ENCODE measurements at places on chromosomes 6 and 20.
A peak's percentile ranks its signal among the peaks of the same experiment; 100 is the strongest.

- DNase-seq, result no peak
Observed at GRCh38 chr6:112218563-112218962, 35.8 kb downstream of the LAMA4 start.

DNA sequence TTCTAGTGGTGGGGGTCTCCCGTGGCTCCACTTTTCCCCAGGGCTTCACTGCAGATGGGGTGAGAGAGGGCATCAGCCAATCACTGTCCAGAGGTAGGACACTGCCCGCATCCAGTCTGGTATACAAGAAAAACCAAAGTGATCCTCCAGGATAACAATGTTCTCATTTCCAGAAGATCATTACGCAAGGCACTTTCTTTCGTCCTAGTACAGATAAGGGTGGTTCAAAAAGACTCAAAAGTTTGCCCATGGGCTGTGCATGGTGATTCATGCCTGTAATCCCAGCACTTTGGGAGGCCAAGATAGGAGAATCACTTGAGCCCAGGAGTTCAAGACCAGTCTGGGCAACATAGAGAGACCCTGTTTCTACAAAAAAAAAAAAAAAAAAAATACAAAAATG is 16.4 kb downstream of the GMDS start:
- no peak for DNase-seq

- DNase-seq, result peak; percentile 91
Observed at GRCh38 chr6:34986845-34987246, 97.8 kb downstream of the ANKS1A start.

GRCh38 chr6:158149641-158150040 is 18.4 kb downstream of the SERAC1 start:
- DNase-seq, result peak; percentile 11

GRCh38 chr6:97361286-97361685 is 78.3 kb upstream of the MMS22L start:
- no peak for DNase-seq

GRCh38 chr6:98931696-98932095 is 16.1 kb downstream of the FBXL4 start:
- DNase-seq, result no peak

DNA sequence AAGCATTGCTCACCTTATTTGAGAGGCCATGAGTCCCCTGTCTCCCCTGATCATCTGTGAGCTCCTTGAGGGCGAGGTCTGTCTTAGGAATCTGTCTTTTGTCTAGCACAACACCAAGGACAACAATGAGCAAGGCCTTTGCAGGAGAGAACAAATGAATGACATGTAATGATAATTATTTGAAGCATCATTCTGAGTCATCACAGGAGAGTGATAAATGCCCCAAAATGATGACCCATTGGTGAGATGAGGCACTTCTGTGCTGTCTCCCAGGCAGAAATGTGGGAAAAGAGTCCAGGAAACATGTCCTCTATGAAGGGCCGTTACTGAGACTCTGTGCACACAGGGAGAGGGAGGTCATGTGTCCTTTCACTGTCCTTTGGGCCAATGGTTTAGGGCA is 105.2 kb upstream of the LRFN2 start:
- DNase-seq, result no peak

GRCh38 chr6:7773322-7773721 is 47.4 kb downstream of the BMP6 start:
- DNase-seq, result no peak

DNA sequence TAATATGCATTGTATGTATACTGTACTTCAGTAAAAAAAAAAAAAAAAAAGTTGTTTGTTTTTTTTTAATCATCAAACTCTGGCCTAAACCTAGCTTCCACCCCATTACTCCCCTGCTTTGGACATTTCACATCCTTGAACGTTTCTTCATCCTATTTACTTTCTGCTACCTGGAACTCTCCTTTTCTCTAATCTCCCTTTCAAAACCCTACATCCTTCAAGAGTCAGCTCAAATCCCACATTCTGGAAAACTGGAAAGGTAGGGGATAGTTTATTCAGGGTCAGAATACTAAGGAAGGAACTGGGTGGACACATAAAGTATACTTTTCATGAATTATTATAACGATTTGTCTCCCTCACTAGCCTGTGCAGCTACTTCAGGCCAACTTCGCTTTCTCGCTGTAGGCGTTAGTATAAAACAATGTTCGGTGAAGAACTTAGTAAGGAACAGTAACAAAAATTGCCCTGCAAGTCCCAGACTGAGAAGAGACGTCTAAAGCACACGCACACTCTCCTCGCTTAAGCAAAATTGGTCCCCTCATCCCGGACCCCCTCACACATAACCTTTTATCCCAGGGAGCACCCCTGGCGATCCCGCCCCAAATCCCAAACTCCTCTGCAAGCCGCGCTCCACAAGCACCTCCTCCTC is 775 bp downstream of the PIGU start:
- no peak for DNase-seq

DNA sequence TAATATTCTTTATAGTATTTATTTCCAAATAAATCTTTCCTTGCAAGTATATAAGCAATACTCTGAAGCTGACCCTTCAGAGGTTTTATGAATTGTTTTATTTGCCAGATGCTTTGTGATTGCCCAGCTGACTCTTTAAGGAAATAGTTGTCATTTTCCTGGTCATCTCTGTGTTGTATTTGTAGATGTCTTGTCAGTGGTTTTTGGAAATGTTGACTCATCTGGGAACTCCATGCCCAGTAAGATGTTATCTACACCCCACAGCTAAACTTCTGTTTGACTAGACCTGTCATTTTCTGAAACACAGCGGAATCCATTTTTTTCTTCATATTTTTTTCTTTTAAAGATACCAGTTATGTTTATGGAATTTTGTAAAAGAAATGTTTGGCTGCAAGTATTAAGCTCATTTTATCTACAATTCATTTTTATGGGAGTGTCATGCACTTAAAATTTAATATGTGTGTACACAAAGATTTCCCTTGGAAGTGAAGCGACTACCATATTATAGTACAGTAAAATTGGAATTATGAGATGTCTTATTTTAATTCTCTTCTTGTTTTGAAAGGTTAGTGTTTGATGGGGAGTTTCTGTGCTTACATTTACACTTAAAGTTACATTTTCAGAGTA is 491.0 kb downstream of the NKAIN2 start:
- DNase-seq, result no peak

GRCh38 chr20:57174737-57175136 is 91.7 kb downstream of the BMP7 start:
- no peak for DNase-seq

- DNase-seq, result no peak
Observed at GRCh38 chr6:69487688-69488087, 309.1 kb downstream of the LMBRD1 start.

DNA sequence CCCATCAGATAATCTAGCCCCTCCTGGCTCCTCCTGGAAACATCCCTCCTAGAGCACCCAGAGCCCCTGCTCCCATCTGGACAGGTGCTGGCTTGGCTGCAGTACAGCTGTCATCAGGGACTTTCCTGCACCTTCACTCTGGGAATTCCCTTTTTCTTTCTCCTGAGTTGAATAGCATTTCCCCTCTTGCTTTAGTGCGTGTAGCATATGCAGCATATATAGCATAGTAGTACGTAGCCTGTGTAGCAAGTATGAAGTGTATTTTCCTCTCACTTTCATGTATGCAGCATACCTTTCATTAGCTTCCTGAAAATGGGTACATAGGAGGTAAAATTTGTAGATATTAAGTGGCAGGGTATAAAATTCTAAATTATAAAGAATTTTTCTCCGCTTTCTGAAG is 352.9 kb downstream of the ESR1 start:
- DNase-seq, result no peak

DNA sequence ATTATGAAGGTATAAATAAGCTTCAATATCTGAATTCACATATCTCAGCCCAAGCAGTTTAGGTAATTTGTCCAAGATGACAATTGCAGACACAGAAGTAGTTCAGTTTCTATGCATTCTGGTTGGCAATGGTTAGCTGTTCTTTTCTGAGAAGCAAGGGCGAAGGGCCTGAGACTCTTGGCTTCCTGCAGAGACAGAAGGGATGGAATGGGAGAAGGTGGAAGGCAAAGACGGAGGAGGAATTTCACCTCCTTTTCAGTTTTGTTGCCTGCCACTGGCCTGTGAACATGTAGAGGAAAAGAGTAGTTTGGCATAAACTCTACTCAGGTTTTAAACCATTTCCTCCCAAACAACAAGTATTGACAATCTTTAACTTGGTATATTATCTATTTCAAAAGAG is 180.7 kb upstream of the HS3ST5 start:
- no peak for DNase-seq

GRCh38 chr6:36337814-36338213 is 1.1 kb upstream of the BNIP5 start:
- no peak for DNase-seq

DNA sequence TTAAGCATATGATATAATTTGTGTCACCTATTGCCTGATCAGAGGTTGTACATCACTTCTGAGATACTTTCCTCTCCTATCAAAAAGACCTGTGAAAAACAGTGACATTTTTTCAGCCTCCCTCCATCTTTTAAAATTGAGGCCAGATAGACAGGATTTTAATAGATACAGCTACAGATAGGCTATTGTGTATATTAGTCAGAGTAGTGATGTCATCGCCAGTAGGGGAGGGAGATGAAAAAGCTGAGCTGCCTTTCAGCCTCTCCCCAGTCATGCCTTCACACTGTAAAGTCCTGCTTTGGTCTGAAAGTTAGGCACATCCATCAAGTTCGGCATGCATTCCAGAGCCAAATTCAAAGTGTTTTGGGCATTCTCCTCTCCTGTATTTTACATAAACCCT is 7.9 kb upstream of the PABPC1L start:
- DNase-seq, result peak; percentile 55

DNA sequence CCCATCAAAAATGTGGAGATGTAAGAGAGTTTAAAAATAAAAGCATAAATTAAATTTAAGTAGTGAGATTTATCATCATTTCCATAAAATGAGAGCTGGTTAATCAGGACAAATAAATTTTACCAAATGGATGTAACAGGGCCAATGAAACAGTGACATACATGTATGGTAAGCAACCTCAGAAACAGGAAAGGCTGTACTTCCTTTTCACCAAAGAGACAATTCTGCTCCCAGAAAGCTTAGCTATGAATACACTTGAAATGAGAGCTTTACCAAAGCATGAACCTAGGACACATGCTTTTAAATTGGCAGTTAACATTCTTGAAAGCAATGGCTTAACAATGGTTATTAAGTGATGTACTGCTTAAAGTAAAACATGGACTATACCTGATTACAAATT is 12.1 kb upstream of the UBE2J1 start:
- DNase-seq, result no peak

- no peak for DNase-seq
Observed at GRCh38 chr6:2140438-2141128, 104.8 kb downstream of the GMDS start.

DNA sequence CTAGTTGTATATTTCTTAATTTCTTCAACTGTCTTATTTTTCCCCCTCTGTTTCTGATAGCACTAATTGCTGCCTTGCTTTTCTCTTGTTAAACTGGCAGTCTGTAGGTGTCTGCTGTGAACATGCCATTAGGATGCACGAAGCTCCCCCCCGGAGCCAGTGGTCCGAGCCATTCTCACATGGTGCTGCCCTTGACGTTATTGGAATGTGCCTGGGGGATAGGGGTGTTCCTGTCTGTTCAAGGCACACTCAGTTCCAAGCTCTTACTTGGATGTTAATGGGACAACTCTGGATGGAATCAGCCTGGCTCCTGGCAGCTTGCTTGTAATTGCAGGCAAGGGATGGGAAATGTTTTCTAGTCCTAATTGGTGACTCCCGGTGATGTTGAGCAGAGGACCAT is 68.4 kb downstream of the RREB1 start:
- no peak for DNase-seq

- no peak for DNase-seq
Observed at GRCh38 chr6:126388104-126388598, 48.2 kb downstream of the CENPW start.

GRCh38 chr6:27494987-27495385 is 22.1 kb upstream of the ZNF184 start:
- DNase-seq, result no peak

- no peak for DNase-seq
Observed at GRCh38 chr6:135624402-135625295, 127.1 kb upstream of the AHI1 start.

DNA sequence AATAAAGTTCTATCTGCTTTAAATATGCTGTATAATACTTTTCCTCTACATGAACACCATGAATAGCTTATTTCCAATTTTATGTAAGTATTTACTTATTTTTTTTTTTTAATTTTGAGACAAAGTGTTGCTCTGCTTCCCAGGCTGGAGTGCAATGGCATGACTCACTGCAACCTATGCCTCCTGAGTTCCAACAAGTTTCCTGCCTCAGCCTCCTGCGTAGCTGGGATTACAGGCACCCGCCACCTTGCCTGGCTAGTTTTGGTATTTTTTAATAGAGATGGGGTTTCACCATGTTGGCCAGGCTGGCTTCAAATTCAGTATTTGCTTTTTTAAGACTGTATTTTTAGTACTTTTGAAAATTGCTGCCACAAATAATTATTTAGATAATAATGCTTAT is 1365.9 kb downstream of the GRIK2 start:
- DNase-seq, result no peak

GRCh38 chr6:87654122-87654521 is 47.9 kb downstream of the AKIRIN2 start:
- no peak for DNase-seq

GRCh38 chr20:43506238-43506637 is 1.3 kb upstream of the L3MBTL1 start:
- no peak for DNase-seq

GRCh38 chr20:56437196-56437960 is 25.3 kb downstream of the CASS4 start:
- DNase-seq, result no peak

DNA sequence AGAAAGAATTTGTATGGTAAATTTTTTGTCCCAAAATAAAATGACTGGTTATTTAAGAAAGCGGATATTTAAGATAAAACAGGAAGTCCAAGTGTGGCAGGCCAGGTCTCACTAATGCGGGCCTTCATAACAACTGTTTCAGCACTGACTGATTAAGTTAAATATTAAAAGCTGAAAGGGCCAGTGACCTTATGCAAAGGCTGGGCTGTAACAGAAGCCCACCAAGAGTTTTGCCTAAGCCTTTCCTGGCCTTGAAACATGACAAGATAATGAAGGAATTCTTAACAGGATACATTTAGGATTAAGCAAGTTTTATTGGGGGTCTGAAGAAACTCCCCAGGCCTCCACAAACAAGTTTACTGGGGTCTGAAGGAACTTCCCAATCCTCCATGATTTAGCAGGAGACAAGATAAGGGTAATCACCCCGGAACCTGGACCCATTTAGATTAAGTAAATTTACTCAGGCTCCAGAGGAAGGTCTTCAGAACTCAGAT is 36.3 kb downstream of the ZNF133 start:
- DNase-seq, result no peak

- peak; percentile 45 for DNase-seq
Observed at GRCh38 chr6:4371207-4371921, 236.0 kb upstream of the ECI2 start.

All from suppressor macrophage treated with lipopolysaccharide for 1 hour (primary cell).